ENCODE measurements at places on chromosomes 5 and 9.
A peak's percentile ranks its signal among the peaks of the same experiment; 100 is the strongest.

DNA sequence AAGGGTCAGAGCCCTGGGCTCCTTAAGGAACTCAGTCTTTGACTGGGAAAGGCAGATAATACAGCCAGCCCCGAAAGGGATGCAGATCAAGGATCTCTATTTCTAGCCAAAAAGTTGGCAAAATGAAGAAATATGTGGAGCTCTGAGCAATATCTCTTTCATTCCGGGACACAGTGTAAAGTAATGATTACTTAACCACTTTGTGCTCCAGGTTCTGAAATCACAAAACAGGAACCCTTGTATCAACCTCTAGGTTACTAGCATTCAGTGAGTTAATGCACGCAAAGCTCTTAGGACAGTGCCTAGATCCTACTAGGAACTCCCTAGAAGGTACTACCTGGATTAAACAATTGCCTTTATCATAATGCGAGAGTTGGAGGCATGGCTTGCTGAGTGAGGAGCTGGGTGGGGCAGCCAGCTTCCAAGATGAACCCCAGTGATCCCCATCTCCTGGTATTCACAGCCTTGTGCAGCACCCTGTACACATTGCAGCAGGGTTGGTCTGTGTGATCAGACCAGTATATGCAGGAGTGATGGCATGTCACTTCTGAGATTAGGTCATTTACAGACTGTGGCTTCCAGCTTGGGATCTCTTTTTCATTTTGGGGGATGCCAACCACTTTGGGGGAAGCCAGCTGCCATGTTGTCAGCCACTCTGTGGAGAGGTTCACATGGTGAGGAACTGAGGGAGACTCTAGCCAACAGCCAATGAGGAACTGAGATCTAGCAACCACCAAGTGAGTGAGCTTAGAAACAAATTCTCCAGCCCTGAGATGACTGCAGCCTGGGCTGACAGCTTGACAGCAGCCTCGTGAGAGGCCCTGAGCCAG, 103.1 kb upstream of the SLC44A1 start:
- no peak for DNase-seq

- DNase-seq: no peak
Observed at GRCh38 chr5:116613445-116613844, 38.8 kb upstream of the SEMA6A start.

- DNase-seq: no peak
Observed at GRCh38 chr9:88723751-88724150, 188.8 kb downstream of the NXNL2 start.

DNA sequence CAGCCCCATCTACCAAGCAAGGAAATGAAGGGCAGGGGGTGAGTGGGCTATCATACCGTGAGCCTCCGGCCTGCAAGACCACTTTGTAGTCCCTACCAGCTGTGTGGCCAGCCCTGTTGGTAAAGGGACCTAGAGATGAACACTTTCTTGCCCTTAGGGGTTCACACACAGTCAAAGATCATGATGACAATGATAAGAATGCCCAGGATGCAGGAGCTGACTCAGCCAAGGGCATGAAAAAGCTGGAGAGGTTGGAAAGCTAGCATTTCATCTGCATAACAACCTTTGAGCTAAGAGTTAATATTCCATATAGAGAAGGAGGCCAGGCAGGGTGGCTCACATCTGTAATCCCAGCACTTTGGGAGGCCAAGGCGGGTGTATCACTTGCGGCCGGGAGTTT, 19.2 kb upstream of the FGFR4 start:
- no peak for DNase-seq

GRCh38 chr9:17159469-17159868, 24.6 kb downstream of the CNTLN start:
- no peak for DNase-seq

DNA sequence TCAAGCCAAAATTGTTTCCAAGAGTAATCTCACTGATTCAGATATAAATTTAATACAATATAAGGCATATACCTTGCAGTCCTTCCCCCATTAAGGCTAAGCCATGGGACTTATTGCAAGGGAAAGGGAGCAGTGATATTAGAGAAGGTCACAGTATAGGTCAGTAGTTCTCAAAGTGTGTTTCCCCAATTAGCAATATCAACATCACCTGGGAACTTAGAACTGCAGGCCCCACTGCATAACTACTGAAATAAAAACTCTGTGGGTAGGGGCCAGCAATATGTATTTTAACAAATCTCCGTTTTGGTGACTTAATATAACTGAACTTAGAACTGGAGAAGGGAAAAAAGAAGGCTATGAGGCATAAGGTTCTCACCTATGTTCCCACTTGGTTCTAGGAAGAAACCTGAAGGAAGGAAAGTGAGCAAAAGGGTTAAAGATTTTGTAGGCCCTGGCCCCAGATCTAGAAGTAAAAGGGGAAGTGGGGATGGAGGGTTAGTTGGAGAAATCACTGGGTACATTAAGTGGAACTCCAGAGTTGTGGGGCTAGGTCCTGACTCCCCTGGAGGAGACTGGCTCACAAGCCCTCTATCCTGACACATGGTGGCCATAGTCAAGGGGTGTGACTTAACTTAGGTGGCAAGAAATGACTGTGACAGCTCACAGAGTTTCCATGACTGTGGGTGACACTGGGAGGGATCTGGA, 40.7 kb downstream of the WDR36 start:
- no peak for DNase-seq

DNA sequence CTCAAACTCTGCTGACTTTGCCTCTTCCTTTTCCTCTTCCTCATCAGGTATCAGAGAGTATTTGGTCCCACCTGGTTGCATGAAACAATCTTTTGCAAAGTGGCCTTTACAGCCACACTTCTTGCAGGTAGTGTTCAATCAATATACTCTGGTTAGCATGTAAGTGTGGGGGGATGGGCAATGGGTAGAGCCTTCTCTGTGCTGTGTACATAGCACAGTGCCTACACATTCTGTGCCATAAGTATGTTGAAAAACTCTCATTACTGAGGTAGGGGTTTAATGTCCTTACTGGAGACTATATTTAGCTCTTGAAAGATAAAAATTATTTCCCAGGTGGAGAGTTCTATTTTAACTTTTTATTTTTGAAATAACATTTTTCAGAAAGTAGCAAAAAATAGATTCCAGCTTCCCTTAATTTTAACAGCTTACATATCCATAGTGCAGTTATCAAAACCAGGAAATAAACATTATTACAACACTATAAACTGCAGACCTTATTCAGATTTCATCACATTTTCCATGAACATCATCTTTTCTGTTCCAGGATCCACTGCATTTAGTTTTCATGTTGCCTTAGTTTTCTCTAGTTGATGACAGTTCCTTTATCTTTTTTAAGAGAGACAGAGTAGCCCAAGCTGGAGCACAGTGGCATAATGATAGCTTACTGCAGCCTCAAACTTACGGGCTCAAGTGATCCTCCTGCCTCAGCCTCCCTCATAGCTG, 15.1 kb downstream of the TTC1 start:
- DNase-seq: no peak

DNA sequence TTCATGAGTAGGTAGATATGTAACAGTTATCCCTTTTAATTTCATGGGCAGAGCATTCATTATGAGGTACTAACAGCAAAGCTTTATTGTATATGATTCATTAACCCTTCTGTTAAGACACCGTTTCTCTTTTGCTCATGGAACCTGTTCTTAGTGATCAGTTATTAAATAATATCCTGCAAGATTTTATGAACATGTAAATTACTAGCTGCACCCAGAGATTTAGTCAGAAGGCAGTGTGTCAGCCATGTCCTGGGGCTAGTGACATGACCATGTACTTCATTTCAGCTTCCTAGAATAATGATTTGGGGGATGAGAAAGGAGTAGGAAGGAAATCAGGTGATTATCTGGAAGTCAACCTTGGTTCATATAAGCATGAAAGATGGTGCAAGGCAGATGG, 7.0 kb downstream of the MAST4 start:
- DNase-seq: no peak

- no peak for DNase-seq
Observed at GRCh38 chr9:123175854-123176629, 92.3 kb downstream of the STRBP start.

DNA sequence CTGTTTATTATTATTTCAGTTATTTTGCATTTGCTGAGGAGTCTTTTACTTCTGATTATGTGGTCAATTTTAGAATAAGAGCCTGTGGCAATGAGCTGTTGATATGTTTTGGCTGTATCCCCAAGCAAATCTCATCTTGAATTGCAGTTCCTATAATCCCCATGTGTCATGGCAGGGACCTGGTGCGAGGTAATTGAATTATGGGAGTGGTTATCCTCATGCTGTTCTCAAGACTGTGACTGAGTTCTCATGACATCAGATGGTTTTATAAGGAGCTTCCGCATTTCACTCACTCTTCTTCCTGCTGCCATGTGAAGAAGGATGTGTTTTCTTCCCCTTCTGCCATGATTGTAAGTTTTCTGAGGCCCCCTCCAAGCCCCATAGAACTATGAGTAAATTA, 114.9 kb upstream of the SLCO6A1 start:
- no peak for DNase-seq

DNA sequence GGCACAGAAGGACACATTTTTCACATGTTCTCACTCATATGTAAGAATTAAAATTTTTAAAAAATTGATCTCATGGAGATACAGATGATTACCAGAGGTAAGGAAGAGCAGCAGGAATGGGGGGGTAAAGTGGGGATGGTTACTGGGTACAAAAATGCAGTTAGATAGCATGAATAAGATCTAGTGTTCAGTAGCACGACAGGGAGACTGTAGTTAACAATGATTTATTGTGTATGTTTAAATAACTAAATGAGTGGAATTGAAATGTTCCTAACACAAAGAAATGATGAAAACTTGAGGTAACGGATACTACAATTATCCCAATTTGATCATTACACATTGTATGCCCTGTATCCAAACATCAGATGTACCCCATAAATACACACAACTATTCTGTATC, 15.2 kb upstream of the TGFBI start:
- no peak for DNase-seq

DNA sequence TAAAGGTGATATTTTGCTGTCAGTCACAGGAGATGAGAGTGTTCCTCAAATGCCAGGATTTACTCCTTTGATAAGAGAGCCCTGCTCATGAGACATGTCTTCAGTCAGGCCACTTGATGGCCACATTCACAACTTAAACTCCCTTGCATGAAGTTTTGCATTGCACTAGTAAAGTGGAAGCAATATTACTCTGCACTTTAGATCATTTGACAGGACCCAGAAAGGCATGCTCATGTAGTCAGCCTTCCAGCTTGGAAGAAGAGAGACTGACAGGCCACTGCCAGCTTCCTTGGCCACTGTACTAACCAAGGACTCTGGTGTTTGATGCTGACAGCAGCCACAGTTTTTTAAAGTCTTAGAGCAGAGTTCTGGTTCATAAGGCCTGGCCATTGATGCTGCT, 42.6 kb downstream of the NPR3 start:
- no peak for DNase-seq

GRCh38 chr5:168598639-168599038, 19.5 kb upstream of the PANK3 start:
- DNase-seq: no peak

GRCh38 chr9:113798062-113799030, 77.8 kb upstream of the ZNF618 start:
- DNase-seq: no peak

DNA sequence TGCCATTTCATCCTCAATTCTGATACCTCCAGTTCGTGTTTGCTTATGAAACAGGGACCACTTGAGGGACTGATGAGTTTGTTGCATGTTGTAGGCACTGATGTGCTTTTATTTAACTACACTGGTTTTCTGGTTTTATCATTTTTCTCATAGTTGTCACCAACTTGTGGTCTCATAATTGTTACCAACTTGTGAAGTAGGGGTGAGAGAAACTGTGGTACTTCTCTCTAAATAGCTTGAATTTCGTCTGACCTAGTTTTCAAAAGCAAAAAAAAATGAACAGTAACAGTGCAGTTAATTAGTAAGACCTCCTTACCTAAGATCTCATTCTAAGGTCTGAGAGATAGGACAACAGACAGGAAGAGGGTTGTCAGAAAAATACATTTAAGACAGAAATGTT, 78.0 kb downstream of the ANXA2R start:
- DNase-seq: no peak

- no peak for DNase-seq
Observed at GRCh38 chr9:18703151-18703900, 229.4 kb downstream of the ADAMTSL1 start.

DNA sequence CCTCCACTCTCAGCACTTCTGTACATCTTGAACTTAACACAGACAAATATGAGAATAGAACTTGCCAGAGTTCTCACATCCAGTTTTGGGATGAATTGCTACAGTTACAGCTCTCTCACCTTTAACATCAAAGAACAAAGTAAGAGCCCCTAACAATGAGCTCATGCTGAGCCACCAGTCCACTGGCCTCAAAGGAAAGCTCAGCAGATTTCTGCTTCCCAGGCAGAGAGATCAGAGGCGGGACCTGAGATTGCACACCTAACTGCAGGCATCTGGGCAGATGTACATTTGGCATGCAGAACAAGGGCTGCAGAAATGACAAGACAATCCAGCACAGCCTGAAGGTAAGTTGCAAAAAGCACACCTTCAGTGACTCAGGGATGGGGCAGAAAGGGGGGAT, 300.9 kb downstream of the MRPS30 start:
- DNase-seq: no peak

- no peak for DNase-seq
Observed at GRCh38 chr9:136587145-136587943, 41.5 kb upstream of the NOTCH1 start.

- no peak for DNase-seq
Observed at GRCh38 chr9:93531374-93531773, 45.0 kb upstream of the PHF2 start.

GRCh38 chr5:122351416-122352157, 39.5 kb downstream of the SNCAIP start:
- no peak for DNase-seq

- no peak for DNase-seq
Observed at GRCh38 chr9:98993570-98993945, 49.9 kb downstream of the COL15A1 start.

- no peak for DNase-seq
Observed at GRCh38 chr5:146427619-146427997, 19.5 kb upstream of the TCERG1 start.

GRCh38 chr5:148465381-148466235, 81.8 kb downstream of the FBXO38 start:
- no peak for DNase-seq

- peak; percentile 75 for DNase-seq
Observed at GRCh38 chr9:36036780-36037548, at the start of gene RECK. RECK (plus strand) TSS chr9:36036913; CDS start chr9:36036999, 86 bp downstream.

DNA sequence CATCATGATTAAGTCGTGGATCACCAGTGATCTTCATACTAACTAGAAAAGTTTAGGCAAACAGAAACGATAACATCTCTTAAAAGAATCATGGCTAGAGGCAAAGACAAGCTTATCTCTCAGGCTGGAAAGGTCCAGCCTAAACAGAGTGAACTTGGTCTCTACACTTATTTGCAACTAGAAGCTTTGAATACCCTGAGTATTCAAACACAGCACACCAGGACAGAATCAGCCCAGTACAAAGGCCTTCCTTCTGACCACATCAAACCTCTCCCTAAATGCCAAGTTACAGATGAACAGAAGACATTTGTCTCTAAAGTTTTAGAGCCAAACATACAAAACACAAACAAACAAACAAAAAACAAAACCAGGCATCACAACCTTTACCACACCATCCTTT, 57.2 kb downstream of the ELAVL2 start:
- DNase-seq: no peak
